ENCODE measurements at places on chromosomes 12 and 14.

DNA sequence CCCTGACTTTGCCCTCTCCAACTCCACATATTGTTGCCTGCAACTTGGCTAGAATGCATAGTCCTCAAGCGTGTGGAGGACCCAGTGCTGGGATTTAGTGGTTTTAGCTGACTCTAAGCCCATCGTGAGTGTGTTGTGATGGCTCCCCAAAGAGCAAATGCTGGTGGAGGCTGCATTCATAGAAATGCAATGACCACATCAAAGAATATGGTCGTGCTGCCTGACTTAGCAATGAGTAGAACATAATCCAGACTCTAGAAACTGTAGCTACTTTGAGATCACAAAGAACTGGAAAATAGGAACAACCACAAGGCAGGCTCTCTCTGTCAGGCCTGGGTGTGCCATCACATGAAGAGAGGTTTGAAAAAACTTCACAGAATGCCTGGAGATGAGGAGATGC lies 1.3 kb downstream of the DYRK4 start:
- DNase-seq = no peak

DNA sequence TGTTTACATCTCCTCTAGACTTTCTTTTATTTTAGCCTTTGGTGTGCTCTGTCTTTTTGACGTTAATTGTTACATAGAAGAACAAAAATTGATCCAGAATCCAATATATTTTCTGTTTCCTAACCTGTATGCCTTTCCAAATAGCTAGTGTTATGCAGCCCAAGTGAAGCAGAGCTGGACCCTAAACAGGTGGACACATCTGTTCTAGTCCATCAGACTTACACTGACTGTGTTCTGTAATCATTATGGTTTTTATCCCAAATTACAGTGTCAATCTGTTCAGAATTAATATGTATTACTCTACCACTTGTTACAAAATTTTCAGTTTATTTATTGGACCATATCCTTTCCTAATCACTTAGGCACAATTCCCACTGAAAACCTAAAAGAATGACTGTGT lies 176.8 kb upstream of the FOXG1 start:
- DNase-seq = no peak

GRCh38 chr12:16726879-16727278 lies 120.9 kb upstream of the LMO3 start:
- DNase-seq = no peak

- no peak for DNase-seq
These were observed 54.5 kb upstream of the ASPG start for GRCh38 chr14:104030958-104031357.

DNA sequence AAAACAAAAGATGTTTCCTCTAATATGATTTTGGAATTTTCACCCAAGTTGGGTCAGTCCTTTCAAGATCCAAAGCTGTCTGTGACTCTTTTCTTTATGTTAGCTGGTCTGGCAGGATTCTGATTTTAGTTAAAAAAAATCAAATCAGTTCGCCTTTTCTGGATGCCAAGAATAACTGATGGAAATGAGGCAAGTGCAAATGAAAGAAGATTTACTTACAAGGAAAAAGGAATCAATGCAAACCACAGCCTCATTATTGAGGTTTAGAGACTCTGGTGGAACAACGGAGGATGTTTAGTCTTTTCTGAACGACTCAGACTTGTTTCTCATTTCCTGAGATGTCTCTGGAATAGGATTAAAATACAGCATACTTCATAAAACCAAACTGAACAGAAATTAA lies 117.0 kb upstream of the DYRK2 start:
- no peak for DNase-seq

DNA sequence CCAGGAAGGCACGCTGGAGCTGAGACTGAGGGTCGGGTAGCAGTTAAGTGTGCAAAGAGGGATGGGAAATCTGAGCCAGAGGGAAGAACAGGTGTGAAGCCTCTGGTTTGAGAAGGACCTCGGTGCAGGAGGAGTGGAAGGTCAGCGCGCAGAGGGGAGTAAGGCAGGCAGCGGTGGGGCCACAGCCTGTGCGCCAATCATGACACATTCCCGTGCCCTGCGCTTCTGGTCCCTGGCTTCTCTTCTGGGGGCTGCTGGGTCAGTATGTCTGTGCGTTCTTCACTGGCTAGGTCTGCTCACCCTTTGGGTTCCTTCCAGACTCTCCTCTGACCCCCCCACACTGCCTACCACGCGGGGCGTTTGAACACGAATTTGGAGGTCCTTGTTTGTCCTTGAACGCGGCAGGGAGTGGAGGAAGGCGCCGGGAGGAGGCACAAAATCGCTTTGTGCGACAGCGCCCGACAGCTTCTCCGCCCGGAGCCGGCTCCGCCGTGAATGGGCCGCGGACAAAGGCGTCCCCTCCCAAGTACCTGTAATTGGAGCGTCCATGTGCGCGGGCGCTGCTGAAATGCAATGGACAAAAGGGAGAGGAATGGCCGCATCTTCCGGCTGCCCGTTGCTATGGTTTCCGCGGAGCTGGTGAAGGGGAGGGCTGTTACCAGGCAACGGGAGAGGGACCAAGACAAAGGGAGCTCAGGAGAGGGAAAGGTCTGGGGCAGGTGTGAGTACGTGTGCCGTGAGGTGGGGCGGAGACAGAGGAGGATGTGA lies 207.2 kb upstream of the SRRM4 start:
- DNase-seq = peak; percentile 95

- no peak for DNase-seq
These were observed 1.1 kb upstream of the CDKN3 start for GRCh38 chr14:54395716-54396115.

- DNase-seq = no peak
These were observed 38.2 kb downstream of the EVL start for GRCh38 chr14:100103250-100104005.

DNA sequence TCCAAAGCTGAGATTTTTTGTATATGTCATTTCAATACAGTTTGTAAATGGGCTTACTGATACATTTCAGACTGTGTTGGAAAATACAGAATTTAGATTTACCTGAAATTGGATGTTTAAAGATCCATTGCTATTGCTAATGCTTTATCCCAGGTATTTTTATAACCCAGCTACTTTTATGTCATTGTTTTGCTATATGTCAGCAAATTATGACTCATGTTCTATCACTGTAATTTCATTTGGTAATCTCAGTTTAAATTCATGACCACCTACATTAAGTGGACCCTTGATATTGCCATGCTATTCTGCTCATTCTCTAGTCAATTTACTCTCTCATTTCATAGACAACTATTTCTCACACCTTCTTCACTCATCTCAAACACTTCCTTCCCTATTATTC lies 281.2 kb downstream of the IPO8 start:
- no peak for DNase-seq

DNA sequence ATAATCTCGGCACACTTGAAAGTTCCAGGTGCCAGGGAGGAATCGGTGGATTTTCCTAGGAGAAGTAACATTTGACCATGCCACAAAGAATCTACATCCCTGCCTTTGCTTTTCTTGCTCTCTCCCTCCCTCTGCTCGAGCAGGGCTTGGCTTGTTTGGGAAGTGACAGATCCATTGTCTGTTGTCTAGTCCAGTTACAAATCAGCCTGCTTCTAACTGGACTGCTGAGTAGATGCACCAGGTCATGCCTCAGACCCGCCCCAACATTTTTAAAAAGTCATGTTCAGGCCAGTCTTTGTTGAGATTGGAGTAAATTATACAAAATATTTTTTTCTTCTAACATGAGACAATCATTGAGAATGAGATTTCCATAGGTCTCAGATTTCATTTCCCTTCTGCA lies 153.4 kb downstream of the GCH1 start:
- no peak for DNase-seq

- DNase-seq = no peak
These were observed 72.6 kb downstream of the BTG1 start for GRCh38 chr12:92073094-92073493.

- no peak for DNase-seq
These were observed 5.0 kb upstream of the DDX47 start for GRCh38 chr12:12807970-12808702.

DNA sequence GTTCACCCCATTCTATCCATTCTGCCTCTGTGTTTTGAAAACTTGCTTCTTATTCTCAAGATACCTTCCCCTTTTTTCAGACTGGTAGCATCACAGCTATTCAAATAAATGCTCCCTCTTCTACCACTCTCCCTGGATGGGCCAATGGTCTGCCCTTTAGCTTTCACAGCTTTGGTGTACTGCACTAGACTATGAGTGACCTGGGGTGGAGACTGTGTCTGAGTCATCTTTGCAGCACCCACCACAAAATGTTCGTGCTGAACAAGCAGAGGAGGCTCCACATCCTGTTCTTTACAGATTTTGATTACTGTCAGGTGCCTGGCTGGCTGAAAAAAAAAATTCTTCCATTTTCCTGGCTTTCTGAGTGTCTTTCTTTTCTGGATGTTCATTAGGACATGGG lies 1104.1 kb upstream of the TMEM132C start:
- DNase-seq = no peak

GRCh38 chr12:80018119-80018518 lies 81.2 kb upstream of the OTOGL start:
- DNase-seq = no peak

DNA sequence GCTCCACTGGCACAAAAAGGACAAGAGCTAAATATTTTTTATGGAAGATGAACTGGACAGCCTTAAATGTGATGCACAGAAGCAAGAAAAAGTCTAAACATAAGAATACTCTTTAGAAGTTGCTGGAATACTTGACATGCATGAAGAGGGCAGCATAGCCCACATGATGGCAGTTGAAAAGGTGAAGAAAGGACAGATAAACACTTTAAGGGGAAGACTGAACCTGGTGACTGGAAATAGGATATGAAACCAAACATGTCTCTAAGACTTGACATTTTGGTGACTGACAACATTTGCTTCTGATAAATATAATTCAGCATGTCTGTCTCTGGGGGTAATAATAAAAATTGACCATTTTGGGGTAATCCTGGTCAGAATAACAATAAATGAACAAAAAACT lies 273.1 kb downstream of the CCDC91 start:
- no peak for DNase-seq

DNA sequence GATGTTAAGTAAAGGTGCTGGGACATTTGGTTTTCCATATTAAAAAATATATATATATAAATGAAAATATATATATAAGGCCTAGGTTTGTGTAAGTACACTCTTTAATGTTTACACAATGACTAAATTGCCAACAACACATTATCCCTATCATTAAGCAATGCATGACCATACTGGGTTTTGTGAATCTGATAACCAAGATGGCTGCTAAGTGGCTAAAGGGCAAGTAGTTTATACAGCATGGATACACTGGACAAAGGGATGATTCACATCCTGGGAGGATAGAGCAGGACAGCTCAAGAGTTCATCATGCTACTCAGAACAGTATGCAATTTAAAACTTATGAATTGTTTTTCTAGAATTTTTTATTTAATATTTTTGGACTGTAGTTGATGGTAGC lies 89.3 kb downstream of the FIGNL2 start:
- DNase-seq = no peak

GRCh38 chr12:55019784-55020183 lies at the start of gene NEUROD4:
NEUROD4 (plus strand) TSS chr12:55019974; CDS start chr12:55026440, 6,466 bp downstream.
- DNase-seq = no peak

DNA sequence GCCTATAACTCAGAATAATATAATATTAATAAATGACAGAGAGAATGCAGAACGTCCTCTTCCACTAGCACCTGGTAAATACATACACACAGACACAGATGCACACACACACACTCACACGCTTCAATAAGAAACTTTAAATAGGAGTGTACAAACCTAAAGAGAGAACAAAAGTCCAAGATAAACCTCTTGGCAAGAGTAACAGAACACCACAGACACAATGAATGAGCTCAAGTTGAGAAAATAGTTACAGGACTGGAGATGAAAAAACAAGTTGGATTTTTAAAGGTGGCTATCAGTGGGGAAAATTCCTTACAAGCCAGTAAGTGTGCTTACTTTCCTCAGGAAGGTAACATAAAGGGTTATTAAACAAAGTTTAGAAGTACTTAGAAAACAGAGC lies 35.2 kb downstream of the CRY1 start:
- DNase-seq = no peak

DNA sequence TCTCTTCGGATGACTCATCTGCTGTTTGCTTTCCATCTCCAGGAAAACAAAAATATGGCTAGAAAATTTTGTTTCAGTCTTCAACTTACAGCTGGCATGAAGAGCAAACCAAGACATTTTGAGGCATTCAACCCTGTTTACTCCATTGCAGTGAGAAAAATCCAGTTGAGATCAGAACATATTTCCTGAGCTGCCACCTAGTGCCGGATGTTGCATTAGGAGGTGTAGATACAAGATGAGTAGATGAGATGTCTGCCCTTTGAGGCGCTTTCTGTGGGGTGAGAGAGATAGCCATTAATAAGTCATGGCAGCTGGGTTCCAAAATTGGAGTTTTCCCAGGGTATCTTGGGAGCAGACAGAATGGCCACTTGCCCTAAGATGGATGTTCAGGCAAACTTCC lies 171.1 kb downstream of the PRKCH start:
- DNase-seq = no peak

DNA sequence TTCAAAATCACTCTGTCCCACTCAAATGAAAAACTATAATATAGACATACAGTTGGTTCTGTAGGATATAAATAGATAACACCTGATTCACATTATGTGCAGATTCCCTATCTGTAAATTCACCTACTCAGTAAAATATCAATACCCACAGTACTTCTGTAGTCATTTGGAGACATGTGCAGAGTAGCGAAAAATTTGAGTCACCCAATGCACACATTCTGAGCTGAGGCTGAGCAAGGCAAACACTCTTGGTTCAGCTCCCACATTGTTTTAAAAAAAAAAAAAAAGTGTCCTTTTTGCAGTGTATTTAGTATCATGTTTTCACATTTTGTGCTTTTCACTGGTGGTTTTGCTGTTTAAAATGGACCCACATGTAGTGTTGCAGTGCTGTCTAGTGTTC lies 27.3 kb upstream of the BBS10 start:
- no peak for DNase-seq

GRCh38 chr12:53051881-53052412 lies 2.1 kb downstream of the TNS2 start:
- no peak for DNase-seq

DNA sequence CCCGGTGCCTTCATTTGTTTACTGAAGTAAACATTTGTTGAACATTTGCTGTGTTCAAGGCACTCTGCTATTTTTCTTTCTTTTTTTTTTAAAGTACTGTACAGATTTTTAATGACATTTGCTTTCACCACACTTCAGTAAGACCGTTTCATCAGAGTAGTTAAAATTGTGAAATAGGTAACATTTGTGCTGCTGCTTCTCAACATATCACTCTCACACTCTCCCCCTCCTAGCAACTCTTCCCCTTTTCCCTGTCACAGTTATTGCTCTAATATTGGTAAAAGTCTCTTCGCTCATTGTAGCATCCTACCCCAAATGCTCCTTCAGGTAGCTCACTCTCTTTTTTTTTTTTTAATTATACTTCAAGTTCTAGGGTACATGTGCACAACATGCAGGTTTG lies 49.6 kb downstream of the SRGAP1 start:
- no peak for DNase-seq

GRCh38 chr14:93533842-93534241 lies 103.1 kb downstream of the UNC79 start:
- no peak for DNase-seq

GRCh38 chr12:50351120-50352043 lies 45.0 kb downstream of the FAM186A start:
- no peak for DNase-seq

- DNase-seq = no peak
These were observed 37.0 kb upstream of the PPFIBP1 start for GRCh38 chr12:27486961-27487360.
